Memory B cell (primary cell): ENCODE measurements at places on chromosomes 2 and 18.

DNA sequence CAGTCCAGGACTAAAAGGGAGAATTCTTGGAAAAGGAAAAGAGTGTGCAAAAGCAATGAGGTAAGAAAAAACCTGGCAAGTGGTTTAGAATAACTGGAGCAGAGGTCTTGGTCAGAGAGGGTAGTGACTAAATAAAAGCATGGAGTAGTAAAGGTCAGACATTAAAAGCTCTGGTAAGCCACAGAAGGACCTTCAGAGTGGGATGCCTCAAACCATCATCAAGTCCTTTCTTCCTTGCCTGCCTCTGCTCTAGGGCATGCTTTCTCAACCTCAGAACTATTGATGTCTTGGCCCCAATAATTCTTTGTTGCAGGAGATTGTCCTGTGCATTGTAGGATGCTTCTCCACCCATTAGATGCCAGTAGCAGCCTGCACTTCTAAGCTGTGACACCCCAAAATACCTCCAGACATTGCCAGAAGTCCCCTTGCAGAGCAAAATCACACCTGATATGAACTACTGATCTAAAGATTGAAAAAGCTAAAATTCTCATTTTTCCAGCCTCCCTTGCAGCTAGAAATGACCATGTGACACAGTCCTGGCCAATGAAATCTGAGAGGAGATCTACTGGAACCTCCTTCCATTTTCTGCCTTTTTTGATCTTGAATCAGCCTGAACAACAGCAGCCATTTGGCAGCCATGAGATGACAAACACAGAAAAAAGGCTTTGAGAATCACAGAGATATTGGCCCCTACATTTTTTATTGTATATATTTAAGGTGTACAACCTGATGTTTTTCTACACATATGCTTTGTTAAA lies 48.1 kb downstream of the EVA1A start:
- no peak for DNase-seq

GRCh38 chr2:1750933-1751766 lies 6.8 kb upstream of the PXDN start:
- DNase-seq, result no peak

- DNase-seq, result no peak
Measured at GRCh38 chr18:63192885-63193349, 126.7 kb downstream of the BCL2 start.

- DNase-seq, result no peak
Measured at GRCh38 chr2:216477283-216478035, 21.2 kb upstream of the RPL37A start.

- peak; percentile 9 for DNase-seq
Measured at GRCh38 chr18:21682371-21683051, 22.1 kb downstream of the ABHD3 start.
